ENCODE measurements at places on chromosomes 11 and 22. TPM values are rescaled to one million over a fixed set of nuclear protein-coding genes. Genes with fewer than 3 reads are reported as not detected.

The CCDC116 gene
- total RNA-seq = 1.6 TPM

The CBLIF gene
- total RNA-seq = not detected

The PGR gene
- total RNA-seq = not detected

The CASP4 gene
- 102 TPM for total RNA-seq

The LDHAL6A gene
- total RNA-seq = not detected

The TENM4 gene
- not detected for total RNA-seq

The BTBD18 gene
- total RNA-seq = not detected

The SF1 gene
- 423 TPM for total RNA-seq

The DLG2 gene
- 1.3 TPM for total RNA-seq

The BBOX1 gene
- not detected for total RNA-seq

The MYRF gene
- 2.8 TPM for total RNA-seq

All from activated CD8-positive, alpha-beta T cell treated with anti-CD3 and anti-CD28 coated beads, Interleukin-2, amount 10 ng/mL, durations not matched to agents 7 days and 5 days (primary cell).